ENCODE measurements at places on chromosomes 1 and 21.

- no peak for DNase-seq
Measured at GRCh38 chr1:208335371-208336136, 91.4 kb upstream of the PLXNA2 start.

- DNase-seq: no peak
Measured at GRCh38 chr1:19210772-19211549, 895 bp upstream of the UBR4 start.

DNA sequence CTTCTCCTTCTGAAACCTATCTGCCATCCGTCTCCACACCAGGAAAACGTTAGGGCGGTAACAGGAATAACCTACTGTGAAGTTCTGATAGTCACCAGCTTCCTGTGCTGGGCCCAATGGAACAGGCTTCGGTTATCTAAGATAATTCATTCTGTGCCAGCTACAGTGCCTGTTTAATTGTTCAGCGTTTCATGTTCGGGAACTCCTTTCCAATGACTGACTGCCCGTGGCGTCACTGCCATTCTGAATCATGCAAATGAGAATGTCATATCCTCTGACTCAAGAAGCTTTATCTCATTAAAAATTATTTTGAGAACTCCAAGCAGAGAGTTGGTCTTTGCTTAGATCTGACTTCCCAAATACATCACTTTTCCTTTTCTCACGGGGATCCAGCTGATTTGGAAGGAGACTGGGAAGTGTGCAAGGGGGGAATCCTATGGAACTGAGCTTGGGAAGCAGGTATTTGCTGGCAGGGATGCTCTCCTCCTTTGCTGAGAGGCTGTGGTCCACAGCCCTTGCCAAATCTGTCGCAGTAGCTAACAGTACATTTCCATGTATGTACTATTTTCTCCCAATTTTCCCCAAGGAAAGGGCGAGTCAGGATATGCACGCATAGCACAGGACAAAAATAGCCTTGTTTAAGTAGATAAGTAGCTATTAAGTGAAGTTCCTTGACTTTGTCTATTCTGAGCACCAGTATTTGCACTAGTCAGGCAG, 358.7 kb downstream of the LTN1 start:
- peak; percentile 54 for DNase-seq

- DNase-seq: no peak
Measured at GRCh38 chr1:245953876-245954660, 553.0 kb downstream of the SMYD3 start.

DNA sequence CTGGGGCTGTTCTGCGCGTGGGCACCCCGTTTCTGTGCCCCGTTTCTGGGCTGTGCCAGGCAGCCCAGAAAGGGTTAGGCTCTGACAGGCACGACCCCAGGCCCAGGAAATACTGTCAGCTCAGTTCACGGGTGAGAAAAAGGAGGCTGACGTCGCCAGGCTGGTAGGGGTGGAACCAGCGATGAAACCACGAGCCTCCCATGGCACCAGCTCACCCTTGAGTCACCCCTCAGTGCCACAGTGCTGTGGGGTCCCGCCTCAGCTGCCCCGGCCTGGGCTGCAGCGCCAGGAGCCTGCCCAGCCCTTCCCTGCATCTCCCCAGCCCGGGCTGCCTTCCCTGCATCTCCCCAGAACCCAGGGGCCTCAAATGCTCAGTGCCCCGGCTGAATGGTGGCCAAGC, 11.5 kb downstream of the MEGF6 start:
- DNase-seq: no peak

DNA sequence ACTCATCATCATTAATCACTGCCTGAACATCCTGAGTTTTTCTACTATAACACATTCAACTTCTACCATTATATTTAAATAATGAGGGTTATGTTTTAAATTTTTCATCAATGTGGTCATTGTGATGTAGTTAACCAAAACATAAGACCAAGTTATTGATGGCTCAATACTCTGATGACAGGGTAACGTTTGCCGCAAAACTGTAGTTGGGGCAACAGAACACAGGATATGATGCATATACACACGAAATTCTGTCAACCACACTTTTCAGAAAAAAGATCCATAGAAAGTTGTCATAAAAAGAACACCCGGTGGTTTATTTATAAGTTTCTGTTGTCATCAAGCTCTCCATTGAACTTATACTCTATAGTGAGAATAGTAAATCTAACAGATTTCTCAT, 121.7 kb upstream of the COL11A1 start:
- no peak for DNase-seq

Data from GM04504 (cell line).